ENCODE measurements at places on chromosomes 13 and 19.

GRCh38 chr13:66513728-66514127 is 716.4 kb downstream of the PCDH9 start:
- no peak overlapping the region for H3K27ac ChIP-seq
- no peaks in the 10 kb centered on the region for H3K36me3 ChIP-seq
- H3K4me3 ChIP-seq, result no peak overlapping the region
- peaks cover 2% of the 10 kb centered on the region for H3K4me1 ChIP-seq

DNA sequence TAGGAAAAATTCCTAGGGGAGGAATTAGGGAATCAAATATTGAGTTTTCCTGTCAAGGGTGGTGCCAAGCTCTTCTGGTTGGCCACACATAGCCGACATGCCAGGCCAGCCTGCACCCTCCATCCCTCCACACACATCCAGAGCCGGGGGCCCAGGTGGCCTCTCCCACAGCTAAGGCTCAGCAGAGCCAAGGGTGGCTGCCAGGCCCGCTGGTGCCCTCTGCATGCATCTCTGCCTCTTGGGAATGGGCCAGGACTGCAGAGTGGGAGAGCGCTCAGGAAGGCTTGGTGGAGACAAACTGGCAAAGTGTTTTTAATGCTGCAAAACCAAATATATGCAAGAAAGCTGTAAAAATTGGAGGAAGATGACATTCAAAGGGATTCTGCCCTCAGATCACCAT is 42.7 kb upstream of the GAS6 start:
- no peak overlapping the region for H3K4me3 ChIP-seq
- H3K4me1 ChIP-seq, result peaks cover 8% of the 10 kb centered on the region
- no peak for DNase-seq
- H3K36me3 ChIP-seq, result no peaks in the 10 kb centered on the region
- H3K27ac ChIP-seq, result no peak overlapping the region

DNA sequence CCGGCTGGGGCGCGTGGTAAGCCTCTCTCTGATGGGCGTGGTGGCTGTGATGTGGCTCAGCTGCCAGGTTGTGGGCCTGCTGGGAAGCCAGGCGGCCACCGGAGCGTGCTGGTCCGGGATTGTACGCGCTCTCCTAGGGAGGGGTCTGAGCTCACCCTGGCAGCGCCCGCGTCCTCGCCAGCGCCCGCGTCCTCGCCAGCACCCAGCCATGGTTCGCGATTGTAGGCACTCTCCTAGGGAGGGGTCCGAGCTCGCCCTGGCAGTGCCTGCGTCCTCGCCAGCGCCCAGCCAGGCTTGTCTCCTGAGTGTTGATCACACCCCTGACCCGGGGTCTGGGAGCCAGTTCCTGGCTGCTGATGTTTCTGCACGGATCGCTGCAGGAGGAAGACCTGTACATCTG is 13.8 kb downstream of the ADAT3 start:
- peaks cover 49% of the 10 kb centered on the region for H3K36me3 ChIP-seq
- no peak for DNase-seq
- H3K4me3 ChIP-seq, result no peak overlapping the region
- H3K4me1 ChIP-seq, result peaks cover 6% of the 10 kb centered on the region
- H3K27me3 ChIP-seq, result no peaks in the 10 kb centered on the region
- H3K27ac ChIP-seq, result no peak overlapping the region

- H3K4me3 ChIP-seq, result no peak overlapping the region
- peaks cover 2% of the 10 kb centered on the region for H3K36me3 ChIP-seq
Measured at GRCh38 chr13:42453091-42453645, 120.8 kb upstream of the TNFSF11 start.

DNA sequence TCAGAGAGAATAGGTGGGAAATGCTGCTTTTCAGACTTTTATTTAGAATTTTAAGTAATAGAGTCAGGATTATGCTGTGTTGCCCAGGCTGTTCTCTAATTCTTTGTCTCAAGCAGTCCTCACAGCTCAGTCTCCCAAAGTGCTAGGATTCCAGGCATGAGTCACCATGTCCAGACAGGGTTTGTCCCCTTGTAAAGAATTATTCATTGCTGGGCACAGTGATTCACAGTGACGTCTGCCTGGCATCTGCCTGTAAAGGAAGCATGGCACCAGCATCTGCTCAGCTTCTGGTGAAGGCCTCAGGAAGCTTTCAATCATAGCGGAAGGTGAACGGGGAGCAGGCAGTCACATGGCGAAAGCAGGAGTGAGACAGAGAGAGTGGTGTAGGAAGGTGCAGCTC is 17.7 kb downstream of the ZNF763 start:
- H3K27ac ChIP-seq, result no peak overlapping the region
- no peaks in the 10 kb centered on the region for H3K27me3 ChIP-seq
- H3K36me3 ChIP-seq, result peaks cover 30% of the 10 kb centered on the region
- H3K4me3 ChIP-seq, result no peak overlapping the region
- no peak for DNase-seq
- peaks cover 17% of the 10 kb centered on the region for H3K4me1 ChIP-seq

GRCh38 chr13:40255551-40255950 is 410.9 kb downstream of the FOXO1 start:
- DNase-seq, result no peak
- H3K36me3 ChIP-seq, result no peaks in the 10 kb centered on the region
- H3K4me3 ChIP-seq, result no peak overlapping the region
- H3K27me3 ChIP-seq, result no peaks in the 10 kb centered on the region

DNA sequence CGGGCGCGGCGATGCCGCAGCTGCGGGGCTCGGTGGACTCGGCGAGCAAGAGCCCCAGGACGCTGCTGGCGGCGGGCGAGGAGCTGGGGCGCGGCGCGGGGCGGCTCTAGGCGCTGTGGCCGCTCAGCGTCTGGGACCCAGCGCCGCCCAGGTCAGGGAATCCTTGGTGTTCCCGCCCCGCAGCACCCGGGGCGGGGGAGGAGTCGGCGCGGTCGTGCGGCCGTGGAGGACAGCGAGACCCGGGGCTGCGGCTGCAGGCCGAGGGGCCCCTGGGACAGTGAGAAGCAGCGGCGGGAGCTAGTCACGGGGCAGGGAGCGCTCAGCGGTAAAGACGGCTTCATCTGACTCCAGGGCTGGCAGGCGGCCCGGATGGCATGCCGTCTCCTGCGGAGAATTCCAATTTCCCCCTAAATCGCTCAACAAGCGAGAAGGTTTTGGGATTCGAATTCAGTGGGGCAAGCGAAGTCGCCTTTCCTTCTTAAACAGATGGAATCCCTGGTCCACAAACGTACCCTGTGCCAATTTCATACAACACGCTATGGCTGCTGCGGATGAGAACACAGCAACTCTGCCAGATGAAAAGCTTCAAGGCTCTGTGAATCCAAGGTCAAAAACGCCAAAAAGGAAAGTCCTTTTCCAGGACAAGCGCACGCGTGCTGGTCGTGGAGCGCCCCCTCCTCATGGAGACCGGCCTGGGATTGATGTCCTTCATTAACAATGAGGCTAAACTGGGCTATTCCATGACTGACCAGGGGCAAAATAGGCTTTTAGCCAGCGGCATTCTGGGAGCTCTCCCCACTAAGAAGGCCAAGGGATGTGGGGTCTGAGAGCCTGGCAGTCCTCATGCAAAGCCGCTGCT is 4.2 kb upstream of the ZSCAN4 start:
- peaks cover 61% of the 10 kb centered on the region for H3K27me3 ChIP-seq
- H3K27ac ChIP-seq, result no peak overlapping the region
- H3K4me1 ChIP-seq, result peaks cover 4% of the 10 kb centered on the region
- no peaks in the 10 kb centered on the region for H3K36me3 ChIP-seq
- H3K4me3 ChIP-seq, result peak overlapping the region; percentile 84

DNA sequence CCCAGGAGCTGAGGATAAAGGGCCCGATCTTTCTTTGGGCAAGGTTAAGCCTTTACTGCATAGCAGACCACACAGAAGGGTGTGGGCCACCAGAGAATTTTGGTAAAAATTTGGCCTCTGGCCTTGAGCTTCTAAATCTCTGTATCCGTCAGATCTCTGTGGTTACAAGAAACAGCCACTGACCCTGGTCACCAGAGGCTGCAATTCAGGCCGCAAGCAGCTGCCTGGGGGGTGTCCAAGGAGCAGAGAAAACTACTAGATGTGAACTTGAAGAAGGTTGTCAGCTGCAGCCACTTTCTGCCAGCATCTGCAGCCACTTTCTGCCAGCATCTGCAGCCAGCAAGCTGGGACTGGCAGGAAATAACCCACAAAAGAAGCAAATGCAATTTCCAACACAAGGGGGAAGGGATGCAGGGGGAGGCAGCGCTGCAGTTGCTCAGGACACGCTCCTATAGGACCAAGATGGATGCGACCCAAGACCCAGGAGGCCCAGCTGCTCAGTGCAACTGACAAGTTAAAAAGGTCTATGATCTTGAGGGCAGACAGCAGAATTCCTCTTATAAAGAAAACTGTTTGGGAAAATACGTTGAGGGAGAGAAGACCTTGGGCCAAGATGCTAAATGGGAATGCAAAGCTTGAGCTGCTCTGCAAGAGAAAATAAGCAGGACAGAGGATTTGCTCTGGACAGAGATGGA is 8.4 kb upstream of the CEACAM19 start:
- H3K4me3 ChIP-seq, result no peak overlapping the region
- peak overlapping the region; percentile 2 for H3K27ac ChIP-seq
- H3K36me3 ChIP-seq, result peaks cover 2% of the 10 kb centered on the region

GRCh38 chr13:59442944-59443486 is 720.7 kb downstream of the DIAPH3 start:
- H3K36me3 ChIP-seq, result no peaks in the 10 kb centered on the region
- no peak overlapping the region for H3K4me3 ChIP-seq
- H3K4me1 ChIP-seq, result peaks cover 3% of the 10 kb centered on the region
- peaks cover 9% of the 10 kb centered on the region for H3K27me3 ChIP-seq
- DNase-seq, result no peak

- no peaks in the 10 kb centered on the region for H3K36me3 ChIP-seq
- no peak overlapping the region for H3K4me3 ChIP-seq
- DNase-seq, result no peak
- H3K27ac ChIP-seq, result no peak overlapping the region
Measured at GRCh38 chr13:50677687-50678463, 165.6 kb downstream of the DLEU7 start.

DNA sequence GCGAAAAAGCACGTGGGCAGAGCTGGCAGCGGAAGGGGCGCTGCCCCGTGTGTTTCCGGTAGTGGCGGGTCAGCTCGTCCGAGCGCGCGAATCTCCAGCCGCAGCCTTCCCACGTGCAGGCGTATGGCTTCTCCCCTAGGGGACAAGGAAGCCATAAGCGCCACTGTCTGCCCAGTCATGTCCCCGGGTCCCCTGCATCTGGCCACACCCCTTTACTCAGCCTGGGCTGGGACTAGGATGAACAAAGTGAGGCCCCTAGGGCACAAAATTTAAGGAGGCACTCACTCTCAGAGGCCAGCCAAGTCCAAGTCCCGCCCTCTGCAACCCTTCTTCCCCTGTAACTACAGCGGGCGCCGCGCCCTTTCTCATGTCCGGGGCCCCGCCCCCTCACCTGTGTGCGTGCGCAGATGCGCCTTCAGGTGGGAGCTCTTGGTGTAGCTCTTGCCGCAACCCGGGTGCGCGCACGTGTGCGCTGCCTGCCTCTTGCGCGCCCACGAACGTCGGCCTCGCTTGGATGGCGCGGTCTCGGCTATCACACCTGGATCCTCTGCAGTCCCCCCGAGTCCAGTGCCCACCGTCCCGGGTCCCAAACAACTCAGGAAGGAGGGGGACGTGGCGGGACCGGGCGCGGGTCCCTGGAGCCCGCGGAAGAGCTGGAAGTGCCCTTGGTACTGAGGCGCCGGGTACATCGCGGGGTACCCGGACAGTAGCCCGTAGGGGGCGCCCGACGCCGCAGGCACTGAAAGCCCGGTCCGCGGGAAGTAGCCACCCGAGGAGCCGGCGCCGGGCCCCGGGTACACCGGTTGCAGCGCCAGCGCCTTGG is 1.9 kb downstream of the KLF1 start:
- H3K27ac ChIP-seq, result peak overlapping the region; percentile 93
- H3K4me3 ChIP-seq, result peak overlapping the region; percentile 90
- peaks cover 34% of the 10 kb centered on the region for H3K4me1 ChIP-seq
- DNase-seq, result peak; percentile 83
- H3K27me3 ChIP-seq, result no peaks in the 10 kb centered on the region

- no peak overlapping the region for H3K4me3 ChIP-seq
- H3K27me3 ChIP-seq, result peaks cover 35% of the 10 kb centered on the region
- no peak overlapping the region for H3K27ac ChIP-seq
- no peaks in the 10 kb centered on the region for H3K36me3 ChIP-seq
- H3K4me1 ChIP-seq, result no peaks in the 10 kb centered on the region
Measured at GRCh38 chr19:15091918-15092753, 10.1 kb downstream of the OR1I1 start.

GRCh38 chr13:29105779-29106178 is 285.6 kb downstream of the MTUS2 start:
- H3K4me3 ChIP-seq, result no peak overlapping the region
- peaks cover 3% of the 10 kb centered on the region for H3K27me3 ChIP-seq
- DNase-seq, result no peak
- no peak overlapping the region for H3K27ac ChIP-seq
- H3K36me3 ChIP-seq, result no peaks in the 10 kb centered on the region
